ENCODE measurements at places on chromosomes 16 and 17. TPM values are rescaled to one million over a fixed set of nuclear protein-coding genes. Genes with fewer than 3 reads are reported as not detected.
A peak's percentile ranks its signal among the peaks of the same experiment; 100 is the strongest.

GRCh38 chr17:61124562-61124961 is 275.1 kb upstream of the TBX2 start:
- no peaks in the 10 kb centered on the region for H3K27me3 ChIP-seq
- DNase-seq: no peak
- H3K4me3 ChIP-seq: no peak overlapping the region
- H3K36me3 ChIP-seq: no peaks in the 10 kb centered on the region
- no peak overlapping the region for H3K27ac ChIP-seq

- no peak overlapping the region for H3K4me3 ChIP-seq
- H3K27ac ChIP-seq: no peak overlapping the region
- H3K36me3 ChIP-seq: no peaks in the 10 kb centered on the region
- H3K4me1 ChIP-seq: no peaks in the 10 kb centered on the region
- DNase-seq: no peak
Observed at GRCh38 chr17:9108146-9108545, 86.8 kb downstream of the NTN1 start.

DNA sequence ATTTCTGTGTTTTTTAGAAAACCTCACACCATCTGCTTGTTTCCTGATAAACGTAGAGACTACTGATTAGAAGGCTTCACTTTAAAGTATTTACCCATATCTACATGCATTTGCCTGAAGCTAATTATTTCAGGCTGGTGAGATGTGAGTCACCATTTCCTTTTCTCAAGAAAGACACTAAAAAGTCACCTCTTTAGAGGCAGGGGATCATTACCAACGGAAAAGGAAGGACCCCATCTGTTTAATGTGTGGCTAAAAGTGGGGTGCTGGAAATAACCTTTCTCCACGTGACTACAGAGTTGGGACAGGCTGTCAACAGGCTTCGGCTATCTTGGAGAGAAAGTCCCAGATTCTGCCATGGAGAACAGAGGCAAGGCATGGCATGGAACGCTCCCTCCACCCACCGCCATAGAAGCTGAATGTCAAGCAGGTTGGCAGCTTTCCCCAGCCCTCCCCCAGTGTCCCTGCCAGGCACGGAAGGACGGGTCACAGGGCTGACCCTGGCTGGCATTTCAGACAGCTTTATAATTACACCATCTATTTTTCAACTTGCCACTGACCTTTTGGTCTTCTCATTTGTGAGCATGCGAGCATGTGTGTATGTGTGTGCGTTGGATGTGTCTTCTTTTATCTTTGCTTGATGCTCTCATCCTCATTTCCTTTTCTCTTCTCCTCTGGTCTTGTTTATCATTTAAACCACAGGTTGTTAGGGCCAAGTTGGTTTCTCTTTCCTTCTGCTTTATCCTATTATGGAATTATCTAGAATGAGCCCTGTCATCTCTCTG is 157.0 kb downstream of the CPPED1 start:
- H3K27me3 ChIP-seq: no peaks in the 10 kb centered on the region
- no peak overlapping the region for H3K27ac ChIP-seq
- no peaks in the 10 kb centered on the region for H3K36me3 ChIP-seq
- no peak overlapping the region for H3K4me3 ChIP-seq
- DNase-seq: no peak

GRCh38 chr17:67212714-67213417 is 32.1 kb downstream of the HELZ start:
- no peak for DNase-seq
- no peaks in the 10 kb centered on the region for H3K27me3 ChIP-seq
- no peak overlapping the region for H3K4me3 ChIP-seq
- H3K27ac ChIP-seq: no peak overlapping the region
- peaks cover 26% of the 10 kb centered on the region for H3K4me1 ChIP-seq
- H3K36me3 ChIP-seq: no peaks in the 10 kb centered on the region

DNA sequence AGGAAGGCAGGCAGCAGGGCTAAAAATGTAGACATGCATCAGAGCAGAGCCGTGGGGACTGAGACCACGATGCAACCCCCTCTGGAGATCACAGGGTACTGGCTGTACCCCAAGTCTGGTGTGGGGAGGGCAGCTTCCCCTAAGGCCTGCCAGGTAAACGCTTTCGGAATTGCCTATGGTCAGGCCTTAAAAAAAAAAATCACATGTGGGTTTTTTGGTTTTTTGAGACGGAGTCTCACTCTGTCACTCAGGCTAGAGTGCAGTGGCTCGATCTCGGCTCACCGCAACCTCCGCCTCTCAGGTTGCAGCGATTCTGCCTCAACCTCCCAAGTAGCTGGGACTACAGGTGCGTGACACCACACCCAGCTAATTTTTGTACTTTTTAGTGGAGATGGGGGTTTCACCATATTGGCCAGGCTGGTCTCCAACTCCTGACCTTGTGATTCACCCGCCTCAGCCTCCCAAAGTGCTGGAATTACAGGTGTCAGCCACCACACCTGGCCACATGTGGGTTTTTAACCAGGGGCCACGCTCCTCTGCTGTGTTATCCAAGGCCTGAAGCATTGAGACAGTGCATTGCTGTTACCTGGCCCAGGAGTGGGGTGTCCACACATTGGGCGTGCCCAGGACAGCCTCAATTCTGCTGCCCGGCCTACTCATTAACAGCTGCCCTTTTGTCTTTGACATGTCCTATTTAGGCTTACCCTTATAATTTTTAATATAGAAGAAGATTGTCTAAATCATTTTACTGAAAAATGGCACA is 50.4 kb downstream of the LITAF start:
- DNase-seq: no peak
- H3K27me3 ChIP-seq: no peaks in the 10 kb centered on the region
- no peaks in the 10 kb centered on the region for H3K36me3 ChIP-seq

GRCh38 chr17:41415833-41416335 is 8.5 kb downstream of the KRT37 start:
- DNase-seq: no peak
- no peaks in the 10 kb centered on the region for H3K27me3 ChIP-seq
- no peak overlapping the region for H3K4me3 ChIP-seq
- H3K4me1 ChIP-seq: no peaks in the 10 kb centered on the region
- H3K27ac ChIP-seq: no peak overlapping the region

DNA sequence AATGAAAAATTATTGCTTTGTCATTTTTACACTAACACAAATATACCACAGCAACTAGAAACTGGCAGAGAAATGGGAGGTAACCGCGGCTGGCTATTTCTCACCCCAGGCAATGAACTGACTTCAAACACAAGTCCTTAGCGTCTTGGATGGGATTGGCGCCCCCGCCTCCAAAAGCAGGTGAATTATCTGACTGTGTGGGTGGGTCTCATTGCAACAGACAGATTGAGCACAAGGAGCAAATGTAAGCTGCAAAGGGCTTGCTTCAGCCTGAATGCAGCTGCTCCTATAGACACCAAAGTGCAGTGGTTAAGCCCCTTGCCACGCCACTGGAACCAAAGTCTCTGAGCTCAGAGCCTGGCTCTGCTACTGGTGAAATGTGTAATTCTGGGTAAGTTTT is 225.0 kb downstream of the XYLT1 start:
- H3K4me3 ChIP-seq: no peak overlapping the region
- H3K36me3 ChIP-seq: no peaks in the 10 kb centered on the region
- no peak for DNase-seq
- no peaks in the 10 kb centered on the region for H3K4me1 ChIP-seq
- H3K27me3 ChIP-seq: no peaks in the 10 kb centered on the region
- H3K27ac ChIP-seq: no peak overlapping the region

SPAG5 gene
- 54.4 TPM for total RNA-seq

GRCh38 chr16:9139965-9140364 is 48.5 kb downstream of the HAPSTR1 start:
- no peak overlapping the region for H3K4me3 ChIP-seq
- H3K36me3 ChIP-seq: no peaks in the 10 kb centered on the region
- no peaks in the 10 kb centered on the region for H3K27me3 ChIP-seq
- H3K27ac ChIP-seq: no peak overlapping the region
- no peaks in the 10 kb centered on the region for H3K4me1 ChIP-seq

DNA sequence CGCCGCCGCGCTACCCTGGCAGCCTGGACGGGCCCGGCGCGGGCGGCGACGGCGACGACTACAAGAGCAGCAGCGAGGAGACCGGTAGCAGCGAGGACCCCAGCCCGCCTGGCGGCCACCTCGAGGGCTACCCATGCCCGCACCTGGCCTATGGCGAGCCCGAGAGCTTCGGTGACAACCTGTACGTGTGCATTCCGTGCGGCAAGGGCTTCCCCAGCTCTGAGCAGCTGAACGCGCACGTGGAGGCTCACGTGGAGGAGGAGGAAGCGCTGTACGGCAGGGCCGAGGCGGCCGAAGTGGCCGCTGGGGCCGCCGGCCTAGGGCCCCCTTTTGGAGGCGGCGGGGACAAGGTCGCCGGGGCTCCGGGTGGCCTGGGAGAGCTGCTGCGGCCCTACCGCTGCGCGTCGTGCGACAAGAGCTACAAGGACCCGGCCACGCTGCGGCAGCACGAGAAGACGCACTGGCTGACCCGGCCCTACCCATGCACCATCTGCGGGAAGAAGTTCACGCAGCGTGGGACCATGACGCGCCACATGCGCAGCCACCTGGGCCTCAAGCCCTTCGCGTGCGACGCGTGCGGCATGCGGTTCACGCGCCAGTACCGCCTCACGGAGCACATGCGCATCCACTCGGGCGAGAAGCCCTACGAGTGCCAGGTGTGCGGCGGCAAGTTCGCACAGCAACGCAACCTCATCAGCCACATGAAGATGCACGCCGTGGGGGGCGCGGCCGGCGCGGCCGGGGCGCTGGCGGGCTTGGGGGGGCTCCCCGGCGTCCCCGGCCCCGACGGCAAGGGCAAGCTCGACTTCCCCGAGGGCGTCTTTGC is 3.1 kb downstream of the HIC1 start:
- H3K27ac ChIP-seq: peak overlapping the region; percentile 94
- H3K27me3 ChIP-seq: no peaks in the 10 kb centered on the region
- H3K4me1 ChIP-seq: peaks cover 86% of the 10 kb centered on the region
- peak; percentile 64 for DNase-seq
- H3K36me3 ChIP-seq: no peaks in the 10 kb centered on the region

GRCh38 chr16:84144209-84144858 is 643 bp downstream of the HSDL1 start:
- H3K4me3 ChIP-seq: peak overlapping the region; percentile 100
- no peaks in the 10 kb centered on the region for H3K36me3 ChIP-seq
- DNase-seq: peak; percentile 35

DNA sequence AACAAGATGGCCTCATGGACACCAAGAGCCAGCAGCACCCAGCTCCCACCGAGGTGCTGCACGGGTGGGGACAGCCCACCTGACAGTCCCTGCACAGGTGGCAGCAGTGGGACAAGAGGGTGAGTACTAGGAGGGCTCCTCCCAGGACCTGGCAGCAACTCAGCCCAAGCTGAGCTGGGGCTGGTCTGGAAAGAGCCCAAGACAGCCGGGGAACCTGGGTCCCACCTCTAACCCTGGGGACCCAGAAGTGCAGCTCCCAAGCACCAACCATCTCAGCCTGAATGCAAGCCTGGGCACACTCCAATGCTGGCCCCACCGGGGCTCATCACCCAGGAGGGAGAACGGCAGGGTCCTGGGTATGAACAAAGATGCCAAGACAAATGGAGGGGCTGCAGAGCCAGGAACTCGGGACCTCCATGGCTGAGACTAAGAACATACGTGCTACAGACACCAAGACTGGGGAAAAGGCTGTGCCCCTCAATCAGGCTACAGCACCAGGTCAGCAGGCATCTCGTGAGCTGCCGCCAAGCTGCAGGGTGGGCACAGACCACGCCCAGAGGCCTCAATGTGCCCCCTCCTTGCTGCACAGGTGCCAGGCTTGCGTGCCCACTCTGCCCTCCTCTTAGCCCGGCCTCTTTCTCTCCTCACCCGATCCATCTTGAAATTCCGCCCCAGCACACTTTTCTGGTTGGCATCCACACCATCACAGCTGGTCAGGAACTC is 37.5 kb upstream of the GSG1L start:
- H3K4me1 ChIP-seq: no peaks in the 10 kb centered on the region
- no peak for DNase-seq
- no peak overlapping the region for H3K4me3 ChIP-seq
- no peaks in the 10 kb centered on the region for H3K36me3 ChIP-seq
- H3K27ac ChIP-seq: no peak overlapping the region
- H3K27me3 ChIP-seq: no peaks in the 10 kb centered on the region

KRTAP4-5 gene
- total RNA-seq: not detected

- no peak overlapping the region for H3K4me3 ChIP-seq
- H3K27me3 ChIP-seq: no peaks in the 10 kb centered on the region
- no peak for DNase-seq
- no peaks in the 10 kb centered on the region for H3K36me3 ChIP-seq
Observed at GRCh38 chr16:9264067-9264466, 172.6 kb downstream of the HAPSTR1 start.

- no peak overlapping the region for H3K4me3 ChIP-seq
- no peak overlapping the region for H3K27ac ChIP-seq
- H3K27me3 ChIP-seq: no peaks in the 10 kb centered on the region
- no peaks in the 10 kb centered on the region for H3K36me3 ChIP-seq
Observed at GRCh38 chr17:37648555-37648954, 5.3 kb upstream of the DDX52 start.

DNA sequence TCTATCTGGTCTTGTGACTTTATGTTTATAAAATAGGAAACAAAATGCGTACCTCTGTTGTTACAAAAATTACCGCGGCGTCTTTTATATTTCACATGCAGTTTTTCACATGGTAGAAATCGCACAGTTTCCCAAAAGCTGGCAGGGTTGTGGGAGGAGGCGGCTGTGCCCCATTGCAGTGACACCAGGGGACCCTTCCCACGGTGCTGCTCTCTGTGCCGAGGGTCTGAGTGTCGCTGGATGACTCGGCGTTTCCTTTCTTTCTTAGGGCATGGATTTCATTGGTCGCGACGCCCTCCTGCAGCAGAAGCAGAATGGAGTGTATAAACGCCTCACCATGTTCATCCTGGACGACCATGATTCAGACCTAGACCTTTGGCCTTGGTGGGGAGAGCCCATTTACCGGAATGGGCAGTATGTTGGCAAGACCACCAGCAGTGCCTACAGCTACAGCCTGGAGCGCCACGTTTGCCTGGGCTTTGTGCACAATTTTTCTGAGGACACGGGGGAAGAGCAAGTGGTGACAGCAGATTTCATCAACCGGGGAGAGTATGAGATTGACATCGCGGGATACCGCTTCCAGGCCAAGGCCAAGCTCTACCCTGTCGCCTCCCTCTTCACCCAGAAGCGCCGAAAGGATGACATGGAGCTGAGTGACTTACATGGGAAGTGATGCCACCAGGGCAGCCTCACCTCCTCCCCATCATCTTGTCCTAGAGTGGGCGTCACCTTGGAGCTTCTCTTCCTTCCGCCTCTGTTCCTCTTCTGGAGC is 17.2 kb upstream of the CLEC18C start:
- H3K4me3 ChIP-seq: no peak overlapping the region
- no peaks in the 10 kb centered on the region for H3K4me1 ChIP-seq
- no peak for DNase-seq
- H3K27ac ChIP-seq: no peak overlapping the region
- H3K27me3 ChIP-seq: no peaks in the 10 kb centered on the region
- H3K36me3 ChIP-seq: peaks cover 100% of the 10 kb centered on the region

- DNase-seq: peak; percentile 29
- H3K4me3 ChIP-seq: no peak overlapping the region
- no peaks in the 10 kb centered on the region for H3K36me3 ChIP-seq
- H3K27ac ChIP-seq: peak overlapping the region; percentile 78
Observed at GRCh38 chr17:32503251-32504165, 16.7 kb downstream of the CDK5R1 start.

- no peak for DNase-seq
- no peak overlapping the region for H3K4me3 ChIP-seq
- H3K36me3 ChIP-seq: no peaks in the 10 kb centered on the region
- no peaks in the 10 kb centered on the region for H3K4me1 ChIP-seq
Observed at GRCh38 chr17:12070561-12070960, 49.9 kb downstream of the MAP2K4 start.

GRCh38 chr16:2963723-2964474 is at the start of gene KREMEN2:
TSS of gene KREMEN2 (plus strand) at chr16:2964275. CDS start at chr16:2964521, 246 bp downstream.
- no peaks in the 10 kb centered on the region for H3K36me3 ChIP-seq
- H3K27ac ChIP-seq: no peak within 1 kb of the TSS
- peak within 1 kb of the TSS; percentile 43 for H3K4me3 ChIP-seq
- DNase-seq: peak; percentile 41
- H3K27me3 ChIP-seq: peaks cover 12% of the 10 kb centered on the region
